Activated CD4-positive, alpha-beta T cell treated with anti-CD3 and anti-CD28 coated beads for 36 hours (primary cell): ENCODE measurements at places on chromosomes 3 and 15.

DNA sequence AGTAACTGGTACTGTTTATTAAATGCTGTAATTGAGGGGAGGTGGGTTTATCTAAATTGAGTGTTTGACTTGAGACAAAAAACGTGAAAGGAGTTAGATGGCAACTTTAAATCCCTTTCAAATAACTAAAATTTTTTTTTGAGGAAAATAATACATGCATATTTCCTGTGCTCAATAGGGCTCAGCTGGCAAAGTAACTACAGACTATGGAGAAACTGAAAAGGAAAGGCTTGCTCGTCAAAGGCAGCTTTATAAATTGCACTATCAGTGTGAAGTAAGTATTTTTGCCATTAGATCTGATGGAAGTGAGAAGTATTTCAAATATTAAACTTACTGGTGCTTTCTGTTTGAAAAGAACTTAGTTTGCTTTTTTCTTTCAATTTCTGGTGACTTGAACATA is 72.2 kb downstream of the DZIP3 start:
- H3K4me3 ChIP-seq = no peak overlapping the region
- H3K36me3 ChIP-seq = peaks cover 9% of the 10 kb centered on the region
- H3K27me3 ChIP-seq = no peaks in the 10 kb centered on the region
- H3K27ac ChIP-seq = no peak overlapping the region

DNA sequence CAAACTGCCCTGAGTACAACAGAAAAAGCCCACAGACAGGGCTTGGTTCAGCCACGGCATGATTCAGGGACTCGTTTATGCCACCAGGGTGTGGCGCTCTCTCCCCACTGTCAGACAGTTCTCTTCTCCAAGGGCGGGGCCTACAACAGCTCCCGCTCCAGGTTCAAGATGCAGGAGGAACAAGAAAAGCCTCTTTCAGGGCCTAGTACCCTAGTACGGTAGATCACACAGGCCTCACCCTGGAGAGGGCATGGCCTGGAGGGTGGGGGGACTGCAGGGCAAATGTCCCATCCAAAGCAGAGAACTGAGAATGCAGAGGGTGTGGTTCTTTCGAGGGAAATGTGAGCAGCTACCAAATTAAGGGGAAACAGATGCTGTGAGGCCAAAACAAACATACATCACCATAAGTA is 12.0 kb downstream of the MESD start:
- peaks cover 44% of the 10 kb centered on the region for H3K4me1 ChIP-seq
- peak overlapping the region; percentile 61 for H3K27ac ChIP-seq
- H3K4me3 ChIP-seq = no peak overlapping the region
- peak; percentile 70 for DNase-seq

- H3K27me3 ChIP-seq = peaks cover 2% of the 10 kb centered on the region
- H3K27ac ChIP-seq = no peak overlapping the region
- peak; percentile 14 for DNase-seq
- H3K4me3 ChIP-seq = no peak overlapping the region
- peaks cover 2% of the 10 kb centered on the region for H3K36me3 ChIP-seq
Observed at GRCh38 chr15:24878153-24878552, 76.6 kb upstream of the SNRPN start.

DNA sequence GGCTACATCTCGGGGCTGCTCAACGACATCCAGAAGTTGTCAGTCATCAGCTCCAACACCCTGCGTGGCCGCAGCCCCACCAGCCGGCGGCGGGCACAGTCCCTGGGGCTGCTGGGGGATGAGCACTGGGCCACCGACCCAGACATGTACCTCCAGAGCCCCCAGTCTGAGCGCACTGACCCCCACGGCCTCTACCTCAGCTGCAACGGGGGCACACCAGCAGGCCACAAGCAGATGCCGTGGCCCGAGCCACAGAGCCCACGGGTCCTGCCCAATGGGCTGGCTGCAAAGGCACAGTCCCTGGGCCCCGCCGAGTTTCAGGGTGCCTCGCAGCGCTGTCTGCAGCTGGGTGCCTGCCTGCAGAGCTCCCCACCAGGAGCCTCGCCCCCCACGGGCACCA is 17.0 kb downstream of the ANKRD63 start:
- H3K4me1 ChIP-seq = no peaks in the 10 kb centered on the region
- H3K36me3 ChIP-seq = no peaks in the 10 kb centered on the region
- no peak overlapping the region for H3K4me3 ChIP-seq
- H3K27ac ChIP-seq = no peak overlapping the region
- DNase-seq = no peak

DNA sequence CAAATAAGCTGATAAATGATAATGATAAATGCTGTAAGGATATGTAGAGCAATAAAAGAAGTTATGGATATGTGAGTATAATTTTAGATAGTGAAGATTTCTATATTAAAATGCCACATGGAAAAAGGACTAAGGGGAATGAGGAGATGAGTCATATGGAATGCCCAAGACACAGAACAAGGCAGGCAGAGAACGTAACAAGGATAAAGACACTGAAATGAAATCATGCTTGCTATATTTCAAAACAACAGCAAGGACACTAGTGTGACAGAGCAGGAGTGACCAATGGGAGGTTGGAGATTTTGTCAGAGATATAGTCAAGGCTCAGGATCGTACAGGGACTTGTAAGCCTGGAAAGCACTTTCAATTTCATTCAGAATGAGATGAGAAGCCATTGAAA is 621.5 kb upstream of the SEMA6D start:
- H3K27ac ChIP-seq = no peak overlapping the region
- no peaks in the 10 kb centered on the region for H3K27me3 ChIP-seq
- no peaks in the 10 kb centered on the region for H3K36me3 ChIP-seq
- DNase-seq = no peak

GRCh38 chr3:125072749-125073389 is 17.1 kb upstream of the HEG1 start:
- no peak overlapping the region for H3K27ac ChIP-seq
- no peak for DNase-seq
- peaks cover 11% of the 10 kb centered on the region for H3K4me1 ChIP-seq
- no peak overlapping the region for H3K4me3 ChIP-seq
- H3K36me3 ChIP-seq = no peaks in the 10 kb centered on the region

GRCh38 chr3:185732782-185733181 is 92.1 kb downstream of the IGF2BP2 start:
- no peaks in the 10 kb centered on the region for H3K36me3 ChIP-seq
- H3K27me3 ChIP-seq = peaks cover 10% of the 10 kb centered on the region
- no peak overlapping the region for H3K4me3 ChIP-seq
- H3K4me1 ChIP-seq = no peaks in the 10 kb centered on the region

GRCh38 chr3:149340310-149340933 is 7.0 kb upstream of the TM4SF18 start:
- no peaks in the 10 kb centered on the region for H3K4me1 ChIP-seq
- DNase-seq = no peak
- H3K36me3 ChIP-seq = no peaks in the 10 kb centered on the region
- H3K27me3 ChIP-seq = peaks cover 14% of the 10 kb centered on the region
- H3K27ac ChIP-seq = no peak overlapping the region
- H3K4me3 ChIP-seq = no peak overlapping the region

DNA sequence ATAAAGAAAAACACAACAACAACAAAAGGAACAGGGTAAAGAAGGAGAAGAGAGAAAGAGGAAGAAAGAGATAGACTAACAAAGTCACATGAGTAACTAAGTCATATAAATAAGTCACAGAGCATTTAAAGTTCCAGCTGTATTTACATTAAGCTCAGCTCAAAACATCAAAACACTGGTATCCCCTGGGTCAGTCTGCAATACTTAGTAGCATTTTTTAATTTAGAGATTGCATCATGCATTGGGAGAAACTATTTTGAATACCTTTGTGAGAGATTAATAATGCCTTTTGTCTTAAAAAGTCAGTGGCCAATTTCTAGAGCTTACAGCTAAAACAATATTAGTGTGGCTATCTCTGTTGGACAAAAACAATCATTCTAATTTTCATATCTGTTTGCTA is 78.4 kb downstream of the NEK10 start:
- no peaks in the 10 kb centered on the region for H3K27me3 ChIP-seq
- no peak for DNase-seq
- no peak overlapping the region for H3K4me3 ChIP-seq
- H3K36me3 ChIP-seq = no peaks in the 10 kb centered on the region
- H3K4me1 ChIP-seq = no peaks in the 10 kb centered on the region

- no peak overlapping the region for H3K4me3 ChIP-seq
- no peak for DNase-seq
- peaks cover 24% of the 10 kb centered on the region for H3K27me3 ChIP-seq
- no peaks in the 10 kb centered on the region for H3K36me3 ChIP-seq
- no peaks in the 10 kb centered on the region for H3K4me1 ChIP-seq
Observed at GRCh38 chr3:23669541-23670255, 136.1 kb upstream of the UBE2E1 start.

DNA sequence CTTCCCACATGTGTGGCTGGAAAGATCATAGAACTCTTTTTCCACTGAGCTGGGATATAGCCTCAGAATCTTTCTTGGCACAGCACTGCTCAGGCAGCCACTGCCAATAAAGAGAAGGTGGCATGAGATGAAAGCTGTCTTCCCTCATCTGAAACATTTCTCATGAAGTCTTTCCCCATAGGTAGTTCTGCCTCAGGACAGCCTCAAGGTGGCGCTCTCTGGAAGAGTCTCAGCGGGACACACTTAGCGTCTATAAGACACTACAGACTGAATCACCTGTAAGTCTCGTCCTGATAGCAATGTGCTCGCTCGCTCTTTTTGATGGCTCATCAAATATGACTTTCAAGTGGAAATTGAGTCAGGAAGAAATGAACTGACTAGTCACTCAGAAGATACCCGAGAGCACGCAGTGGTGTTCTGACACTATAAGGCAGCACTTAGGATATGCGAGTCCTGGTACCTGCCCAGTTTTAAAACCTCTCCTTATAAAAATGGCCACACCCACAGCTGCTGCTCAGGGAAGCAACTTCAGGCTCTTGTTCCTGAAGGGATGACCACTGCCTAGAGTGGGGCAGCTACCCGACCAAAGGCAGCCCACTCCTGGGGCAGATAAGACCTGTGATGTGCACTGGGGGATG is 269.5 kb downstream of the SUCLG2 start:
- peaks cover 32% of the 10 kb centered on the region for H3K36me3 ChIP-seq
- H3K4me3 ChIP-seq = no peak overlapping the region
- H3K27ac ChIP-seq = no peak overlapping the region
- no peaks in the 10 kb centered on the region for H3K27me3 ChIP-seq
- H3K4me1 ChIP-seq = peaks cover 35% of the 10 kb centered on the region

DNA sequence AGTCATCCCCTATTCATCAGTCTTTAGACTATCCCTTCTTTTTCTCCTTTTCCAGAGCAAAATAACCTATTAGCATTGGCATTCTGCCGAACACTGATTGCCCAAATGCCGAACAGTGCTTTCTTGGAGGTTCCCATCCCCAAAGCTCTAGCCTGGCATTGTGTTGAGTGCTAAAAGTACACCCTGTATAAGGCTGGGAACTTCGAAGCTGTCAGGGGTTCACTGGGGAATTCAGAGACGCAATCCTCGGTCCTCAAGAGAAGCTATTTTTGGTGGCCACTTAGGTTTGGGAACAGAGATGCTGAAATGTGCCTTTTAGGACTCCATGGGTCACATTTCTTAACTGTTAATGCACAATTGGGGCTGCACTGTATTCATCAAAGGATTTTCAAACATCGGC is 8.4 kb downstream of the FRMD5 start:
- no peaks in the 10 kb centered on the region for H3K4me1 ChIP-seq
- H3K4me3 ChIP-seq = no peak overlapping the region
- no peak for DNase-seq
- H3K36me3 ChIP-seq = no peaks in the 10 kb centered on the region

GRCh38 chr3:60281970-60282369 is 969.3 kb downstream of the FHIT start:
- DNase-seq = no peak
- H3K36me3 ChIP-seq = no peaks in the 10 kb centered on the region
- H3K27me3 ChIP-seq = no peaks in the 10 kb centered on the region
- no peak overlapping the region for H3K4me3 ChIP-seq
- H3K27ac ChIP-seq = no peak overlapping the region

GRCh38 chr15:91953432-91953831 is 99.9 kb downstream of the SLCO3A1 start:
- H3K4me1 ChIP-seq = peaks cover 36% of the 10 kb centered on the region
- no peaks in the 10 kb centered on the region for H3K27me3 ChIP-seq
- H3K27ac ChIP-seq = no peak overlapping the region

DNA sequence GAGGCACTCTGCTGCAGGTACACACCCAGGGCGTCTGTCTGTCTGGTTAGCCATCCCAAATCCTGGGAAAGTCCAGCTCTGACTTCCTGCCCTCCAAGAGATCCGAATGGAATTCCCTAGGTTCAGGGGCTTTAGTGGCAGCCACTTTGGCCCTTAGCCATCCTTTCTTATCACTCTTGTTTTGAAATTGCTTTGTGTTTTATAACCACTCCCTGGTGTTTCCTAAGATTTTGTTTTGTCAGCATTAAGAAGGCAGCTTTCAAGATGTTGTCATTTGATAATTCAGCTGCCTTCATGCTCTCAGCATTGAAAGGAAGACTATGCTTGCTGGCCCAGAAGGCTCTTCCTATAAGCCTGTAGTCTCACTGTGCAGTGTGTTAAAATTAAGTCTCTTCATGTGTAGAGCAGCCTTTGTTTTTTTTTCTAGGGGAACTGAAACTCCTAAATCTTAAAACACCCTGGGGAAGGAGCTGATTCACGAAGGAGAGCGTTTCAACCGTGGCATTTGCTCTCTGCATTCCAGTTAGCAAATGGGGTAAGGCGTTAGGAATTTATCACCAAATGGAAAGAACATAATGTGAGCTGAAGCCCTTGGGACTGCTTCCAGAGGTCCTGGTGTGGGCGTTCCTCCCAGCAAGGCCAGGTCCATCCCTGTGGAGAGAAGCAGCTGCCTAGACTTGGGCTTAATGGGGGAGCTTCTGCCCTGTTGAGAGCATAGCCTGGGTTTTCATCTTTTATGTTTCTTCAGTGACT is 14.2 kb upstream of the CLEC3B start:
- no peak for DNase-seq
- no peak overlapping the region for H3K27ac ChIP-seq
- H3K4me1 ChIP-seq = peaks cover 6% of the 10 kb centered on the region
- no peak overlapping the region for H3K4me3 ChIP-seq
- no peaks in the 10 kb centered on the region for H3K27me3 ChIP-seq

DNA sequence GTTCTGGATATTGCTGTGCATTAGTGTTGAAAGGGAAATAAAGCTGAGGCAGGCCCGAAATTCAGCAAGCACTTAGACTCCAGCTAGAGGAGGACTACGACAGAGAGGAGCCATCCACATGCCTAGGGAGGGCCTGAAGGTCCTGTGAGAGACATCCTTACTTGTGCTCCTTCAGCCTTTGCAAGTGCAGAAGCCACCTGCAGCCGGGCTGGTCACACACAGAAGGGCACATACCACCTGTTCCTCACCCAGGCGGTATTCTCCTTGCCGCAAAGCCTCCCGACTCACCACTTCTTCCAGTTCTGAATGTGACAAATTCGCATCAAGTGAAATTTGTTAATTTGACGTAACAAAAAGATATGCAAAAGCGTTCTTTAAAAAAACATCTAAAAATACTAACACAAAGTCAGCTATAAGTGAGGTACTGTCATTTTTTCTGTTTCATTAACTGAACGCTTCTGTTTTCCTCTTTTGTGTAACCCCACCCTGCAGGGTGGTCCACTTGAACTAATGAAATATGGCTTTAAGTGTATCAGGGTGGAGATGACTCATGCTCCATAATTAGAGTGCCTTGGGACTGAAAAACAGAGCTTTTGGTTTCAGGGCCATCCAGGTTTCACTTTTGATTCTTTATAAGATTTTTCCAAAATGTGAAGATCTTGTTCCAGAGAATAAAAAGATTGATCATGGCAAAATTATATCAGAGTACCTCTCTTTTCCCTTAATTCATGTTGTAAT is 467.9 kb upstream of the ATP11B start:
- no peak overlapping the region for H3K4me3 ChIP-seq
- H3K27ac ChIP-seq = no peak overlapping the region
- H3K36me3 ChIP-seq = no peaks in the 10 kb centered on the region
- DNase-seq = no peak
